ENCODE measurements at places on chromosomes 16 and 17.

GRCh38 chr17:9364837-9365430 lies 210.7 kb downstream of the STX8 start:
- DNase-seq: no peak

DNA sequence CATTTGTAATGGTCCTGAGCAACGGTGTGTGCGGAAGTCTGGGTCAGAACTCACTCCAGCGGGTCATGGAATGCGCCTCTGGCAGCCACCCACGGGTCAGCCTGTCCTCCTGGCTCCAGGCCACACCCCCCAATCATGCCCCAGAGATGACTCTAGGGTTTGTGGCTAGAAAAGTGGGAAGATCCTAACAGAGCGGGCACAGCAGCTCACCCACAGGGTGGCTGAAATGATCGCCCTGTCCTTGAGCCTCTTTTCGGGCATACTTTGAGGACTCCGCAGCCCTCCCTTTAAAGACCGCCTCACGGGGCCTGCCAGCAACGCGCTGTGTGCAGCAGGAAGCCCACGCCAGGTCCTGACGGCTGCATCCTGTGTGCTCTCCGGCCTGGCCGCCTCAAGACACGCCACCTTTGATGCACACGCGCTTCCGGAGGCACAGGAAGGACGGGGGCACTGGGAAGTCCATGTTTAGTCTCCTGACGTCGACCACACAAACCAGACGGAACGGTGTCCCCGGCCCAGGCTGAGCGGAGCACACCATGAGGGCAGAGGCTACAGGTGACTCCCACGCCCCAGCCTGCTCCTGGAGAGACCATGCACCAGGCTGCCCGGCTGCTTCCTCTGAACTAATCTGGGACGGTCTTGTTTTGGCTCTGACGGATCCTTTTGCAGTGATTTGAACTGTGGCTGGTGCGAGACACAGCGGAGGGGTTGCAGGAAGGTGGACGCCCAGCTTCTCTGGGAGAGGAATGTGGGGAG lies 92.9 kb downstream of the TBC1D16 start:
- DNase-seq: no peak

GRCh38 chr17:54967621-54968261 lies 713 bp downstream of the COX11 start:
- DNase-seq: no peak

DNA sequence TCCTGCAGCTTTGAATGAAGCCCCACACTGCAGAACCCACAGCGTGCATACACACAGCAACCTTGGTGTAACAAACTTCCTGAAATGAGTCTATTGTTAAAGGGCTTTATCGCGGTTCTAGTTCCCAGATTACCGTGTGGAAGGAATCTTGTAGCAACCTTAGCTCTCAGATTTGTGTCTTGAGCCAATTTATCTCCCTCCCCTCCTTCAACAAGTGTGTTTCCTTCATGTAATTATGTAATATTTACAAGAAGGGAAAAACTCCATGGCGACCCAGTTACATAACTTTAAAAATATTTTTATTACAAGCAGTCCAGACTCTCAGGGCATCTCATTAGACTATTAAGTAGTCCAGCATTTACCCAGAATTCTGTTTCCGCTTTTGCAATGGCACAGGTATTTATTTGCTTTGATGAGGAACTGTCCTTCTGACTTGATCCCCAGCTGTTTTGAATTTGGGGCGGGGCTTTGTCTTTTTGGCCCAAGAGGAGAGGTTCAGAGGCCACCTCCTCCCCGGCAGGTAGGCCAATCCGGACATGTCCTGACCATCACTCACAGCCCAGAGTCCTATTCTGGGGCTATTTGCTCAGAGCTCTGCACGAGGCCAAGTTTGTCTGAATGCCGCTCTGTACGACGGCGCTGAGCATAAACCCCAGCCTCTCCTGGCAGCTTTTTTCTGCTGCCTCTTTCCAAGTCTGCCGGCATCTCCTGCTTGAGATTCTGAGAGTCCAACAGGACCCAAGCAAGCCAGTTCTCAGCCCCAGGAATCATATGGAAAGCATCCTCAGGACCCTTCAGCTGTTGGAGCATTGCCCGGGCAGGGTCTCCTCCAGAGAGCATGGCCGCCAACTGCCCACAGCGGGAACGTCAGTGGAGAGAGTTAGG lies 35.6 kb downstream of the CLEC16A start:
- DNase-seq: peak; percentile 28

DNA sequence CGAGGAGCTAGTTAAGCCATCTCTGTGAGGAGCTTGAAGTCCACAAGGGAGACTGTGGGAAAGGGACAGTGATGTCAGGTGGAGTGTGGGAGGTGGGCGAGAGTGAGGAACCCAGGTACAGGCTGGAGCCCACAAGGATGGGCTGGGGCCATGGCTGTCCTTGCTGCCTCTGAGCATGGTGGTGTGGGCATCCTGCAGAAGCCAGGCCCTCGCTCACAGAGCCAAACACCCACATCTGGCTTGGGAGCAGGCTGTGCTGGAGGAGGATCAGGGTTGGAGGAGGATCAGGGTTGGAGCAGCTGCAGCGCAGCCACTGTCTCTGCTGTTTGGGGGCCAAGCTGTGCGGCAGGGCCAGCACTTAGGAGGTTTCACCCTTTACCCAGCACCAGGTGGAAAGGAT lies 58.2 kb upstream of the ENPP7 start:
- DNase-seq: no peak

DNA sequence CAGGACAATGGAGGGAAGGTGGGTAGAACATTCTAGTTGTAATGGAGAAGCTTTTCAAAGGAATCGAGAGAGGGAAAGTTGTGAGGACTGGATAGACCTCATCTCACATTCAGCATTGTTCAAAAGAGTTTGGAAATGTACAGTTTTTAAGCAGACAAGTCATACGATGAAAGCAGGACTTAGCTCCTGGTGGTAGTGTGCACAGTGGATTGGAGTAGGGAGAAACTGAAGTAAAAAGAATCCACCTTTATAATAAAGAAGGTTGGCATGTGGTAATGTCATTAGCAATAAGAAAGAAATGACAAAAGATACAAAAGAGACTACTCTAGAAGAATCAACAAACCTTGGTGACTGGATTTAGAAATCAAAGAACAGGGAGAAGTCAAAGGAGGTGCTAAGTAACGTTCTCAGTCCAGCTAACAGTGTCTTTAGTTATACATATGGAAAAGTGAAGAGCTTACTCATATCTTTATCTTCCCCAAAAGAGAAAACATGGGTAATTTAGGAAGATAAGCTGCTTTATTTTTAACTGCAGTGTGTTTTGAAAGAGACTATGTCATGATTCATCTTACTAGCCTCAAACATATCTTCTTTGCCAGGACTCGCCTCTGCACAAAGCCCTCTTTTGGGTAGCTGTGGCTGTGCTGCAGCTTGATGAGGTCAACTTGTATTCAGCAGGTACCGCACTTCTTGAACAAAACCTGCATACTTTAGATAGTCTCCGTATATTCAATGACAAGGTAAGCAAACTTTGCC lies 18.7 kb upstream of the EVI2A start:
- DNase-seq: no peak

DNA sequence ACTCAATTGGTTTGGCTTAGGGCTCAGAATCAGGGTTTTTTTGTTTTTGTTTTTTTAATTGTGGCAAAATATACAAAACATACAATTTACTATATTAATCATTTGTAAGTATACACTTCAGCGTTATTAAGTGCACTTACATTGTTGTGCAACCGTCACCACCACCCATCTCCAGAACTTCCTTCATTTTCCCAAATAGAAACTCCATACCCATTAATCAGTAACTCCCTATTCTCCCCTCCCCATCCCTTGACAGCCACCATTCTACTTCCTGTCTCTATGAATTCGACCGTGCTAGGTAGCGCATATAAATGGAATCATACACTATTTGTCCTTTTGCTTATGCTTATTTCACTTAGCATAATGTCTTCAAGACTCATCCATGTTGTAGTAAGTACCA lies 45.2 kb upstream of the DHX40 start:
- DNase-seq: no peak

DNA sequence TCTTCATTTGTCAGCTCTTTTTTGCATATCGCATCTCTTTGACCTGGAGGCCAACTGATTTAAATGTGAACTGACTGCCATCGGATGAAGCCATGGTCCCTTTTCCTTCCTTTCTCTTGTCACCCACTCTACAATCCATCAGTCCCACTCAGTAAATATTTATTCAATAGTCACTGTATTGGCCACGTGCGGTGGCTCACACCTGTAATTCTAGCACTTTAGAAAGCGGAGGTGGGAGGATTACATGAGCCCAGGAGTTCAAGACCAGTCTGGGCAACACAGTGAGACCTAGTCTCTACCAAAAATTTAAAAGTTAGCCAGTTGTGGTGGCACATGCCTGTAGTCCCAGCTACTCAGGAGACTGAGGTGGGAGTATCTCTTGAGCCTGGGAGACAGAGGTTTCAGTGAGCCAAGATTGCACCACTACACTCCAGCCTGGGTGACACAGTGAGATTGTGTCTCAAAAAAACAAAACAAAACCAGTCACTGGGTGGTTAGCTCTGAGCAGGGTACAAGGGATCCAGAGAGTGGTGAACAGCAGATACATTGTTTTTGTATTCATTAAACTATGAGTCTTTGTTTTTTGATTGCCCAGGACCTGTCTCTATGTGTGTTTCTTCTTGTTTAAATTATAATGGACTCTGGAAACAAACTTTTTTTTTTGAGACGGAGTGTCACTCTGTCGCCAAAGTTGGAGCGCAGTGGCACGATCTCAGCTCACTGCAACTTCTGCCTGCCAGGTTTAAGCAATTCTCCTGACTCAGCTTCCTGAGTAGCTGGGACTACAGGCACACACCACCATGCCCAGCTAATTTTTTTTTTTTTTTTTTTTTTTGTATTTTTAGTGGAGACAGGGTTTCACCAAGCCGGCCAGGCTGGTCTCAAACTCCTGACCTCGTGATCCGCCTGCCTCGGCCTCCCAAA lies 6.9 kb downstream of the PHAF1 start:
- DNase-seq: no peak

DNA sequence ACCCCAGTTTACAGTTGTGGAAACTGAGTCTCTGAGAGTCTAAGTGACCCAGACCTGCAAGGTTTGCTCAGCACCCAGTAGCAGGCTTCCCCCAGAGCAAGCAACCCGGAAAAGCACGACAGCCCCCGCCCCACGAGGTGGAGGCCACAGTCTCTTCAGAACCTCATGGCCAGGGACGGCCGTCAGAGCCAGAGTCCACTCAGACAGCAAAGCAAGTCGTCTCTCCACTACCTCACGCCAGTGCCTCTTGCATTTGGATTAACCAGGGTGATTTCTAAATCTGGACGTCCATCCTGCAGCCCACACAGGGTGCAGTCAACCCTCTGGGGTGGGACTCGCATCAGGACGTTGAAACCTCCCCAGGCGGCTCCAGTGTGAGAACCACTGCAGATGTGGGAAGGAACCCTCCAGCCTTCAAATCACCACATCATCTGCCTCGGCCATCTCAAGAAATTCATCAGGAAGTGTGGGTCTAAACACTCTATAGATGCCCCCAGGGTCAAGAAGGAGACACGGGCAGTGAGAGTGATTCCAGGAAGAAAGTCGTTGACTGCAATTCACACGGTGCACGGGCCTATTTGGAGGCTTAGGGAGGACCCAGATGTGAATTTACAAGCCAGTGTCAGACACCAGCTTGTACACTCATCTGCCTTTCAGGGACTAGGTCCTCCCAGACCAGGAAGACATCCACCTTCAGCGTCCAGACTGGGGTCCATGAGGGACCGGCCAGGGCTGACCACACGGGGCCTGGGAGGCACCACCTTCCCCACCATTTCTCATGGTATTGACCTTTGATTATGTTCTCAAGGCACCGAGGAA lies 20.2 kb upstream of the RBFOX3 start:
- DNase-seq: no peak

GRCh38 chr16:86480444-86480843 lies 29.9 kb upstream of the FOXF1 start:
- no peak for DNase-seq

DNA sequence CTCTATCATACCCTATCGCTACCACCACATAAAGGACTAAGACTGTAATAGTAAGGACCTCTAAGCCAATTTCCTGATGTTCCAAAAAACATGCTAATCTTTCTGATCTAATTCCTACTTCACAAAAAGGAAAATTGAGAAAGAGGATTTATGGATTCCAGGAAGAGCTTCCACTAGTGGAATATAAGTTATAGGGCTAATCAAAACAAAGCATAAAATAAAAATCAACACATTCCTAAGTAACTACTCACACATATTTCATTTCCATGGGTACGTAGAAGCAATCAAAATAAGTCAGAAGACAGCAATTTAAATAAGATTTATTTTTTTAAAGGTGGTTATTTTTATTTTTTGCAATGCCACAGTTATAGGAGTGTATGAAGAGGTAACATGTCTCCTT lies 12.4 kb downstream of the CCDC43 start:
- no peak for DNase-seq

DNA sequence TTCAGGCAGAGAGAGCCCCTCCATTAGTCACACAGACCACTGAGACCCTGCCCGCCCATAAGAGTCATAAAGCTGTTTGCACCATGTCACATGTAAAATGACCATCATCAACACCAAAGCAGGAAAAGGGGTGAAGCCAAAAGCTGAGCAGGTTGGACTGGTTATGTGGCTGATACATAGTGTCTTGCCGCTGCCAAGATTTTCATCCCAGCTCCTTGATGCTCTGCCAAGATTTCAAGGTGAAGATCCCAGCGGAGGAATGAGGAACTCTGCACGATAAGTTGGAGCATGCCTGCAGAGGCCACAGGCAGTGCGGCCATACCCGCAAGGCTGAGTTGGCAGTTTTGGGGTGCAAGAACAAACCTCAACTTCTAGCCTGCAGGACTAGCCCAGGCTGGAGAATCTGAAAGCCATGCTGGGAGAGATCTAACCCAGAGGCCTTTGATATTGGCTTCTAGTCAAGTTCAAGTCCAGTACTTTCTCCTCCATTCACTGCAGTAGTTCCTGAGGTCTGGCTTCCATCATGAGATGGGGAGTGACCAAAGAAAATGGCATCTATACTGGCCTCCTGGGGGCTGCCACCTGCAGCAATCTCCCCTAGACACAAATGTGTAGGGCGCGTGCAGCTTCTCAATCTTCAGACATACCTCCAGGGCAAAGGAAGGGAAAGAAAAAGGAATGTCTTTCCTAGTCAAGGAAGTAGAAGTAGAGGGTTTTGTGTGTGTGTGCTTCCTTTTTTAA lies 79.7 kb upstream of the NOL11 start:
- no peak for DNase-seq

DNA sequence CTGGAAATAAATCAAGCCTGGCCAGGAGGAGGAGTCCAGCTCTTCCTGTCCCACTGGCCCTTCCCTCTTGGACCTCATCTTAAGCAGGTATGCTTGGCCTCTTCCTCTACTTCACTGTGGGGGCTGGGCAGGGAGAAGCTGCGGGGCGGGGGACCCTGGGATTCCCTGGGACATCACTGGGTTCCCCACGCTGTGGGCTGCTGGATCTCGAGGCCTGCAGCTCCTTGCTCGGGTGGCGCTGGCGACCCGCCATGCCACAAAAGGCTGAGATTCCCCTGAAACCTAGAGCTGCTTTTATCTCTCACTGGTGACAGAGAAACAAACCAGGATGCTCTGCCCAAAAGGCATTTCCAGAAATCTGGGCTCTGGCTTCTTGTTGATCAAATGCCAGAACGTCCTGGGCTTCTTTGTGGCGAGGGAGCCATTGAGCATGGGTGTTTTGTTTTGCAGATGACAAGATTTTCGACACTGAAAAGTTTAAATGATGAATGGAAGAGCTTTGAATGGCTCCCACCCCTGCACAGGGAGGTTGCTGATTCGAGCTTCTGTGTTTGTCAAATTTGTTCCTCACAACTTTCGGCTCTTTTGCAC lies 8.6 kb upstream of the PGS1 start:
- DNase-seq: no peak

GRCh38 chr17:8212312-8213180 lies 2.2 kb upstream of the AURKB start:
- DNase-seq: no peak

- DNase-seq: no peak
Measured at GRCh38 chr16:10601444-10602408, 21.3 kb upstream of the EMP2 start.

GRCh38 chr17:69874175-69874670 lies 200.8 kb upstream of the KCNJ16 start:
- no peak for DNase-seq

Measured in SK-N-MC (cell line).